ENCODE measurements at places on chromosomes 11 and 22.

DNA sequence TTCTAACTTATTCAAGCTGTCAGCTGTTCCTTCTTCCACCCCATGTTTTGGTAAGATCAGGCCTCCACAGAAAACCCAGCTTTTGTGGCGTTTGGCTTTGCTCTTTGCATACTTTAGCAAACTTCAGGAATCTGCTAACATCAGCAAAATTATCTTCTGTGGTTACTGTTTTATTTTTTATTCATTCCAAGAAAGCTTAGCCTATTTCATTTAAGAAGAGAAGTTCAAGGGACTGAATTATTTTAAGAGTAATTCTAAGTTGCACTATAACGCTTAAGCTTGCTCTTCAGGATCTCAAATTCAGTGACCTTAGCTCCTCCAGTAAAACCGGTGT is 1.1 kb downstream of the JHY start:
- DNase-seq = no peak

DNA sequence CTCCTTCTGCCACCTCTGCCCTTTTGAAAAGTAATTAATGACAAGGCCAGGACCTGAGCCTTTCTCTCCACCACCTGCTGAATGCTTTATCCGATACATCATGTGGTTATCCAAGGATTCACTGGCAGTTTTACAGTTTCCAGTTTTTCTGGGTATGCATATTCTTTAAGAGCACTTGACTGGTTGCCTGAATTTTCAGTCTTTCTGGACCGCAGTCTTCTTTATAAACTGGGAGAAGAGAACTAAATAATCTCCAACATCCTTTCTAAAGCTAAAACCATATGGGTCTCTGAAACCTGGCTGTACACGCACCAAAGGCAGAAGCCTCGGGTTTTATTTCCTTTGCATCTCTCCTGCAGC is 65.1 kb downstream of the BTG4 start:
- no peak for DNase-seq

DNA sequence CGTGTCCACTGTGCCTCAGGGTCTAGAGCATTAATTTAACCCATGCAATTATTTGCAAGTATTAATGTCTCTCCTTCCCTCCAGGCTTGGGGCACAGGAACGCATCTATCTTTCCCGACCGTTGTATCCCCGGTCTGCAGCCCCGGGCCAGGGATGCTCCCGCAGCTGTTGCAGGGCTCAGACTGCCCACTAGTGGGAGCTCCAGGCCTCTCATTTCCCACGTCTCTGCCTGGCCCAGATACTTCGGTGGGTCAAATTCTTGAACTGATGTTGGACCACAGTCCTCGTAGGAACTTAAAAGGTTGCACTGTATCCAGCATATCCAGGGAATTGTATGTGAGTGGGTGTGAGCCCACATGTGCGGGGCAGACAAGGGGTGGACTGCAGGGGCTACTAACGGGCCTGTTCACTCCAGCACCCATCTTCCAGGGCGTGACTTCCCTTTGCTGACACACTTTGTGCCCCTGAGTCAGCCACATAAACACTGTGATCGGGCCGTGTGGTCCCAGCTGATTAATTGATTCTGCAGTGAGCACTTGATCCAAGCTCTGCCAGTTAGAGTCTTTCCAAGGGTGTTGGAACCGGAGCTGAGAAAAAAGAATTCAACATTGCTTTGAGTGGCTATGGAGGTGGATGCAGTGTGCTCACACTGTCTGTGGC is 451.3 kb downstream of the TBC1D22A start:
- DNase-seq = peak; percentile 38

- no peak for DNase-seq
Observed at GRCh38 chr11:126054408-126054807, 8.3 kb downstream of the CDON start.

GRCh38 chr22:21964234-21964633 is 11.6 kb upstream of the PPM1F start:
- no peak for DNase-seq

DNA sequence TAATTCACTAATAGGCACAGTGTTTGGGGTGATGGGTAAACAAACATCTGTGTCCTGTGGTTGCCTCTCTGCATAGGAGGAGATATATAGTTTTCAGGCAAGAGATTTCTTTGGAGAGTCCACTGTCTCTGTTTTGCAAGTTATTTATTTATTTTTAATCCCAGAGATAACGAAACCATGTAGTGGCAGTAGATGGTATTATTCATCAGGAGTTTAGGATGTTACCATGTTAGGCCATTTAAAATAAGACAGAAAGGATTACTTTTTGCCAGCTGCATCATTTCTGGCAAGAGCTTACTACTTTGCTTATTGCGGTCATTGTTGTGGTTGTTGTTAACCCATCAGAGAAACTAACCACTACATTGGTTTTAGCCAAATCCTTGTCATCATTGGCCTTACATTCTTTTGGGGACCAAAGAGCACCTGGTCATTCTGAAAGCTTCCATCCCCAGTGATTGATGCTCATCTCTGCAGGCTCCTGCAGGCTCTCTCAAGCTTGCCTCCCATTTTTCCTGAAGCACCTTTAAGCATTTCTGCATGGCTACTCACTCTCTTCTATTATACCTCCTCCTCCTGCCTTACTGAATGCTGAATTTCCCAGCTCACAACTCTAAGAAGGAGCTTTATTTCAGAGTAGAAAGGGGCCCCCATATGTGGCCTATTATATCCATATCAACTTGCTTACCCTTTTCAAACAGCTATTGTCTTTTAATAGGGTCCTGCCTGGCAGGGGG is 84.4 kb downstream of the CSTPP1 start:
- DNase-seq = no peak

DNA sequence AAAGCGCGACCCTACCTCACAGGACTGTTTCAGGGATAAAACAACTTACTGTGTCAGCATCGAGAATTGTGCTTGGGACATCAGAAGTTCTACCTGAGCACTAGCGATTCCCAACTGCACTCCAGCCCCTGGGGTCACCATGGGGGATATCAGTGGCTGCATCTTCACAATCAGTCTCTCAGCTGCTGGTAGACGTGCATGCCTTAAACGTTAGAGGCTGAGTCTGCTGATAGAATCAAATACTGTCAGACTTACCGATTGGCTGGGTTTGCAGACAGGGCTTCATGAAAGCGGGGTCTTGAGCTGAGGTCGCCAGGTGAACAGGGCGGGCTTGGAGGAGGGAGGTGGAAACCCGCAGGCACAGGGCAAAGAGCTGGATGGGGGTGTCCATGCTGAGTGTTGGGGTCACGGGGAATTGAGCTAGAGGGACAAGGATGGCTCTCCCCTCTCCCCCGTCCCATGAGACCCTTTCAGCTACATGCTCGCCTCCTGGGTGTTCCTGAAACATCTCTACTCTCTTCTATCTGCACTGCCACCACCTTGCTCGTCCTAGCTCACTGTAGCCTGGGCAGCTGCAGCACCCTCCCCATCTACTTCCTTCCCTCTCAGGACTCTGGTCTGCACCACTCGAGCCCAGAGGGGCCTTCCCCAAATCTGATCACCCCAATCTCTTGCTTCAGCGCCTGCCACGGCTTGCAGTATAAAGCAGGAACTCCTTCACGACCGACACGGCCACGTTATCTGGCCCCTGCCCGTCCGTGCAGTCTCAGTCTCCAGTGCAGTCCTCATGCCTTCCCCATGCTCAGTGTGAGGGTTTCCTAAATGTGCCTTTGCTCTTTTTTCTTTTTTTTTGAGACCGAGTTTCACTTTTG is 43.5 kb downstream of the ST14 start:
- no peak for DNase-seq

GRCh38 chr11:120280600-120281051 is 40.7 kb downstream of the POU2F3 start:
- no peak for DNase-seq

GRCh38 chr11:35554491-35555437 is 29.3 kb upstream of the PAMR1 start:
- DNase-seq = no peak

Data from stimulated activated CD8-positive, alpha-beta memory T cell treated with anti-CD3 and anti-CD28 coated beads, Interleukin-4, amount 100 ng/mL, for 24 hours (primary cell).